Activated CD4-positive, alpha-beta T cell treated with anti-CD3 and anti-CD28 coated beads for 24 hours (primary cell): ENCODE measurements at places on chromosomes 5 and 9.

GRCh38 chr9:121472446-121472845 lies 27.2 kb downstream of the GGTA1 start:
- DNase-seq = no peak

DNA sequence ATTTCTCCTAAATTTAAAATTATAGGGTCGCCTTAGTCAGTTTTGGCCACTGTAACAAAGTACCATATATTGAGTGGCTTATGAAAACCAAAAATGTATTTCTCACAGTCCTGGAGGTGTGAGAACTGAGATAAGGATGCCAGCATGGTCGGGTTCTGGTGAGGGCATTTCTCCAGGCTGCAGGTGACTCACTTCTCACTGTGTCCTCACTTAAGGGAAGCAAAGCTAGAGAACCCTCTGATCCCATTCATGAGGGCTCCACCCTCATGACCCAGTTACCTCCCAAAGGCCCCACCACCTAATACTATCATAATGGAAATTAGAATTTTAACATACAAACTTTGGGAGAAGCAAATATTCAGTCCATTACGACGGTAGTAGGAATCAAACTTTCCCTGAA lies 75.1 kb upstream of the FBN2 start:
- no peak for DNase-seq

DNA sequence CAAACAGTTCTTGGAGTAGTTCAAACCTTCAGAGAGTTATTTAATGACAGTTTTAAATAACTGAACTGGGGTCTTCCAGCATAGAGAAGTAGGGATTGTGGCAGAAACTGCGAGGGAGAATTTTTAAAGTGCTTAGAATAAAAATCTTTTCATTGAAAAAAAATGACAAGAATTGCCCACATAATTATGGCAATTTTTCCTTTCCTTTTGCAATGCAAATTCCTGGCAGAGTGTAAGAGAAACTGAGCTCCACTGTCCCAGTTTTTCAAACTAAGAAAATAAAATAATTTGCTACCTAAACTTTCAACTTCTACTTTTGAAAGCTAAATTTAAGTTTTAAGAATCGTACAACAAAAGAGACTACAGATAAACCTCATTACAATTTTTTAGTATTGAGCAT lies 2.3 kb upstream of the PTGER4 start:
- DNase-seq = no peak

GRCh38 chr9:110029429-110029955 lies 178.5 kb downstream of the C9orf152 start:
- no peak for DNase-seq

GRCh38 chr5:151002681-151003502 lies 17.5 kb upstream of the GPX3 start:
- no peak for DNase-seq

DNA sequence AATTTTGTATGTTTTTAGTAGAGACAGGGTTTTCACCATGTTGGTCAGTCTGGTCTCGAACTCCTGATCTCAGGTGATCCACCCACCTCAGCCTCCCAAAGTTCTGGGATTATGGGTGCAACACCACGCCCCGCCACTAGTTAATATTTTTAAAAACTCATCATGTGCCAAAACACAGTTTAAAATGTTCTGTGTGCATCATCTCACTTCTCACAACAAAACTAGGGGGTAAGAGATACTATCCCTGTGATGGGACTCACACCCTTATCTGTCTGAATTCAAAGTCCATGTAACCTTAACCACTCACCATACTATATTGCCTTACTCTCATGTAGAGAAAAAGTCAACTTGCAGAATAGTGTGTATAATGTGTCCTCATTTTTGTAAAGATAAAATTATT lies 2.6 kb downstream of the PKD2L2 start:
- no peak for DNase-seq

DNA sequence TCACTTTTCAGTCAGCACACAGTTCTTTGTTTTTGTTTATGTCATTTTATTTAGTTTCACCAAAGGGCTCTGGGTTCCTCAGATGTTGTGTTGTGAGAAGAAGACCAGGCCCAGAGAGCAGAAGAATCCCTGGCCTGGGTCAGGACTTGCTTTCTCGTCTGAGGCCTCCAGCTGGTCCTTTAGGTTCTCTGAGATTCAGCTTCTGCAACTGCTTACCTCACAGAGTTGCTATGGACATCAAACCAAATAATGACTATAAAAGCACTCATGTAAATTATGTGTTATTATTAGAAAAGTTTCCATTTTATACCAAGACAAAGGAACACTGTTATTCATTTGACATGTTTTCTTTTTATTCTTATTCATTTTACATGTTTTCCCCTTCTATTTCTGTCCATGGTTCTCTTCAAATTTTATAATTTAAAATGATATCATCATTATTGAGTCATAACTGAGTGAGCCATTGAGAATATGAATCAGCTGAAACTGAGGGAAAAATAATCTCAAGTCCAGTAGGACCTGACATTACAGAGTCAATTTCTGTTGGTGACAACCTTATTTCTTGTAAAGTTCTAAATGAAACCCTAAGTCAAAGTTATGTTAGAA lies 44.0 kb upstream of the GLRX start:
- DNase-seq = no peak

DNA sequence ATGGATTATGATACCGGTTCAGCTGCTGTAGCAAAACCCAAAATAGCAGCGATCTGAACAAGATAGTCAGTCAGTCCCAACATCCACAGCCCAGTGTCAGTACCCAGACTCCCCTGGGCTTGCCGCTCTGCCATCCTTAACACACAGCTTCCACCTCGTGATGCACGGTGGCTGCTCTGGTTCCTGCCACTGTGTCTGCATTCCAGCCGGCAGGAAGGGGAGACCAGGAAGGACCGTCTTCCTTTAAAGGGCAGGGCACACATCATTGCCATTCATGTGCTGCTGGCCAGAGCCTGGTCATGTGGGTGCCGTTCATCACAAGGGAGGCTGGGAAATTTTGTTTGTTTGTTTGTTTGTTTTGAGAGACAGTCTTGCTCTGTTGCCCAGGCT lies 131.0 kb upstream of the IER5L start:
- no peak for DNase-seq

GRCh38 chr5:67221487-67222242 lies 25.1 kb upstream of the CD180 start:
- DNase-seq = no peak

- DNase-seq = no peak
Observed at GRCh38 chr5:73729329-73729728, 103.3 kb downstream of the ARHGEF28 start.

- no peak for DNase-seq
Observed at GRCh38 chr5:89041976-89042375, 159.0 kb upstream of the MEF2C start.

- DNase-seq = no peak
Observed at GRCh38 chr5:136201870-136202269, 8.9 kb upstream of the SMIM32 start.

DNA sequence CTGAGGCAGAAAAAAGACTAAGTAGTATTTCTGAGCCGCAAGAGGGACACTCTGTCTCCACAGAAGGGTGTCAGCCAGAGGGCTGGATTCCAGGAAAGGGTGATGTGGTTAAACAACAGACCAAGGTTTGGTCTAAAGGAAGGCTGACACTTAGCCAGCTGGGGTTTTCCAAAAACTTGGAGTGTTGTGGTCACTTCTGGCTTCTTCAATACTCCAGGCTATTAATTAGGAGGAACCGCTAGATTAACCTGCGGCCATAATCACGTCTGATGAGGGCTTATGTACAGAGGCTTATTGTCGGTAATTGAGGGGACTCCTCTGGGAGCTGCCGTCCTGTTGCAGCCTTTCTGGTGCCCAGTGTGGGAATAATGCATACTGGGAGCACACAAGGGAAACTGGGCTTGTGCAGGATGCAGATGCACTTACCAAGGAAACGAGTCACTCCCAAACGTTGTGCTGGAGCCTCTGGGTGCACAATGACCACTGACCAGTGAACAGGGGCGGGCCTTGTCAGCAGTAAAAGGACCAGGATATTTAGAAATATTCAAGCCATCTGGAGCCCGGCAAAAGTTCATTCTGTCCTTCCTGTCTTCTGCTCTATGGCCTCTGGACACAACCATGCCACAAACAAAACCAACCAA lies 70.2 kb upstream of the TUT7 start:
- DNase-seq = no peak

DNA sequence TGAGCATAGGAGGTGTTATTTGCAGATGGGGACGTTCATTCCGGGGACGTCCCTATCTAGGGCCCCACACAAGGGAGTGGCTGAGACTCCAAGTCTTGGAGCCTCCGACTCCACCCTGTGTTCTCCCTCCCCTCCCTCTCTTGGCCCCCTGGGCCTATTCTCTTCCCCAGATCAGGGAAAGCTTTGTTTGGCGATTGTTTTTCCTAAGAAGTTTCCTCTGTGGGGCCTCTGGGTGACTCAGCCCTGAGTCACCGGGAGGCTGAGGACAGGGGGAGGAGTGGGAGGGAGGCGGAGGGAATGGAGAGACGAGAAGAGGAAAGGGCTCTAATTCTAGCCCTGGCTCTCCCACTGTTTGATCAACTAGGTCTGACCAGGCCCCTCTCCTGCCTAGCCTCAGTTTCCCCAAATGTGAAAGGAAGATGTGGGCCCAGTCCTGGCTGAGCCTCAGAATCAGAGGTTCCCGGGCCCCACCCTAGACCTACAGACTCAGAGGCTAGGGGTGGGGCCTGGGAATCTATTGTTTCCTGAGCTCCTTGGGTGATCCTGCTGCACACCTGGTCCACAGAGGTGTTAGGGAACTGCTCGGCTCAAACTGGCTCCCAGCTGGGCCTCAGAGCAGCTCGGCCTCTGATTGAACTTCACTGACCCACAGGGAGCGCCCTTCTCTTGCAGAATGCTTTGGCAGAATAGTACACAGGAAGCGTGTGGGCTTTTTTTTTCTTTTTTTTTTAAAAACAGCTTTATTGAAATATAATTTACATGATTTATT lies 19.2 kb downstream of the GSN start:
- no peak for DNase-seq

DNA sequence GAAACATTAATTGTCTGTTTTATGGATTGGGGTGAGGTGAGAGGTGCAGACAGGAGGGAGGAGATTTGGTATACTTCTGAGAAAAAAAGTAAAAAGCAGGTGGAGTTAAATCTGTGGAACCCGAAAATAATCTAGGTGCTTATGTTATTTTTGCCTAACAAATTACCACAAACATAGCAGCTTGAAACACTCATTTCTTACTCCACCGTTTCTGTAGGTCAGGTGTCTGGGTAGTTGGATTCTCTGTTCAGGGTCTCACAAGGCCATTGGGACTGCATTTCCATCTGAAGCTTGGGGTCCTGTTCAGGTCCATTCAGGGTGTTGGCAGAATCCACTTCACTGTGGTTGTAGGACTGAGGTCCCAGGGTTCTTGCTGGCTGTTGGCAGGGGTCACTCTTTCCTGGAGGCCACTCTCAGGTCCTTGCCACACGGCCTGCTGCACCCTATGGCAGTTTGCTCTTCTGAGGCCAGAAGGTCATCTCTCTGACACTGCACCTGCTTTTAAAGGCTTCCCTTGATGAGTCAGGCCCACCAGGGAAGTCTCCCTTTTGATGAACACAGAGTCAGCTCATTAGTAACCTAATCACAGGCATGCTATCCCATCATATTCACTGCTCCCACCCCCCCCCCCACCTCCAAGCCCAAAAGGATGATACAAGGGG lies 82.2 kb downstream of the TRIO start:
- DNase-seq = no peak

- DNase-seq = no peak
Observed at GRCh38 chr9:133658442-133659431, 22.6 kb downstream of the DBH start.

DNA sequence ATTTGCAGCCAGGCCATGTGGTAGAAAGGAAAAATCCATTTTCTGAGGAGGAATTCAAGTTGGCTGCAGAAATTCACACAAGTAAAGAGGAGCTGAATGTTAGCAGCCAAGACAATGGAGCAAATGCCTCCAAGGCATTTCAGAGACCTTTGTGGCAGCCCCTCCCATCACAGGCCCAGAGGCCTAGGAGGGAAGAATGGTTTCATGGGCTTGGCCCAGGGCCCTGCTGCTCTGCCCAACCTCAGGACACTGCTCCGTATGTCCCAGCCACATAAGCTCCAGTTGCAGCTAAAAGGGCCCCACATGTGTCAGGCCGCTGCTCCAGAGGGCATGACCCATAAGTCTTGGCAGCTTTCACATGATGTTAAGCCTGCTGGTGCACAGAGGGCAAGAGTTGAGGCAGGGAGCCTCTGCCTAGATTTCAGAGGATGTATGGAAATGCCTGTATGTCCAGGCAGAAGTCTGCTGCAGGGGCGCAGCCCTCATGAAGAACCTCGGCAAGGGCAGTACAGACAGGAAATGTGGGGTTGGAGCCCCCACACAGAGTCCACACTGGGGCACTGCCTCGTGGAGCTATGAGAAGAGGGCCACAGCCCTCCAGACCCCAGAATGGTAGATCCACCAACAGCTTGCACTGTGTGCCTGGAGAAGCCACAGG lies 144.2 kb upstream of the EPB41L4A start:
- no peak for DNase-seq

GRCh38 chr5:149144637-149145036 lies 3.3 kb downstream of the ABLIM3 start:
- no peak for DNase-seq

DNA sequence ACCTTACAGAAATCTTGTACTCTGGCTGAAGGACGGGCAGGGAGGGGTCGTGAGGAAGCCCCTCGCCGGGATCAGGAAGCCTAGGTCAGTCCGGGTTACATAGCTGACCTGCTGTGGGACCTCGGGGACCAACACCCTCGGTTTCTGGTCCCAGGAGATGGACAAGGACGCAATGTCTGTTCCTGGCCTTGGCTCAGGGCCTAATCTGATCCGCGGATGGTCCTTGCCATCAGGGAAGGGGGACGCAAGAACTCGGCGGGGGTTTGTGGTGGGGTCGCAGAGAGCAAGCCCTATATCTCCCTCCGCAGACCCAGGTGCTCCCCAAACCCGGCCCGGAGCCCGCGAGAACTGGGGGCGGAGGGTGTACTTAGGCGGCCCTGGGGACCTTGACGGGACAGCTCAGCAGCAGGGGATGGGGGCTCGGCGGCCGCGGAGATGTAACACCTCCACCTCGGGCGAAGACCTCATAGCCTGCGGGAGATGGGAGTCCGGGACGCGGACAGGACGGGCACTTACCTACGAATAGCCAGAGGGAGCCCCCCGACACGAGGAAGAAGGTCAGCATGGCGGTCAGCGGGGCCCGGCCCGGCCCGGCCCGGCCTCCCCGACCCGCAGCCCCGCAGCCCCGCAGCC lies 353 bp downstream of the ACSL6 start:
- no peak for DNase-seq

GRCh38 chr9:117096138-117096537 lies 318.7 kb downstream of the ASTN2 start:
- no peak for DNase-seq
